ENCODE measurements at places on chromosomes 1 and 21. TPM values are rescaled to one million over a fixed set of nuclear protein-coding genes. Genes with fewer than 3 reads are reported as not detected.

Gene GNAT2
- 0.04 TPM for polyA plus RNA-seq

Gene IFI16
- polyA plus RNA-seq, result 6.5 TPM

Gene SPATA46
- polyA plus RNA-seq, result not detected

Gene CD247
- 5.0 TPM for polyA plus RNA-seq

Gene KRTAP19-8
- polyA plus RNA-seq, result not detected

Gene CCT3
- polyA plus RNA-seq, result 113 TPM
